ENCODE measurements at places on chromosomes 3 and 15.

DNA sequence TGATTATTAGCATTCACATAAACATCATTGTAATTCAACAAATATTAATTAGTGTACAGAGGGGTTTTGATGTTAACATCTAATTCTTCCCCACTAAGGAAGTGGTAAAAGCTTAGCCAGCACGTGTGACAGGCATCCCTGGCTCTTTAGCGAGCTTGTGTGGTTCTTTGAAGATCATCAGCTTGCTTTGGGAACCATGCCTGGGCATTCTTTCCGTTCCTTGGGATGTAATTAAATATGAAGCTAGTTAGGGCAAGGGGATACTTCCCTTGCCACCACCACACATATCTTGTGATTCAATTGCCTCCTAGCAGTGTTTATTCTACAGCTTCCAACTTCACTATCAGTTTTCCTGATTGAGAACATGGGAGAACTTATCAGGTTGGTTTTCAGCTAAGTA lies 246.5 kb downstream of the MYRIP start:
- no peak for DNase-seq

- DNase-seq: no peak
Observed at GRCh38 chr3:191707817-191708216, 246.9 kb downstream of the PYDC2 start.

DNA sequence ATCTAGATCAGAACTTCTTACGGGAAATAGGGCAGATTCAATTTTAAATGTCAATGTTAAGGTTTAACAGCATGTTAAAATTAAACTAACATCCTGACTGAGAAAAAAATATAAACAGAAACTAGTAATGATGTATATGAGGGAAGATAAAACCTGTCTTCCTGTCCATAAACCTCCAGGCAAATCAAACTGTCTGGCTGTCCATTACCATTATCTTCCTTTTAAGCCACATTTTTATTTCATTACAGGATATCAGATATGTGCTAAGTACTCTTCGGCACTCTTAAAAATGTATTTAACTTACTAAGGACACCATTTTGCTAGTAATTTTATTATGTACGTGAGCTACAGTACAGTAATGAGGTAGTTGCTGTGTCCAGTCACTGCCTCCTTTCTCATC lies 1461.7 kb upstream of the ALCAM start:
- no peak for DNase-seq

- DNase-seq: no peak
Observed at GRCh38 chr3:131883711-131884407, 151.0 kb downstream of the CPNE4 start.

- no peak for DNase-seq
Observed at GRCh38 chr3:174488527-174488926, 370.6 kb upstream of the NAALADL2 start.

DNA sequence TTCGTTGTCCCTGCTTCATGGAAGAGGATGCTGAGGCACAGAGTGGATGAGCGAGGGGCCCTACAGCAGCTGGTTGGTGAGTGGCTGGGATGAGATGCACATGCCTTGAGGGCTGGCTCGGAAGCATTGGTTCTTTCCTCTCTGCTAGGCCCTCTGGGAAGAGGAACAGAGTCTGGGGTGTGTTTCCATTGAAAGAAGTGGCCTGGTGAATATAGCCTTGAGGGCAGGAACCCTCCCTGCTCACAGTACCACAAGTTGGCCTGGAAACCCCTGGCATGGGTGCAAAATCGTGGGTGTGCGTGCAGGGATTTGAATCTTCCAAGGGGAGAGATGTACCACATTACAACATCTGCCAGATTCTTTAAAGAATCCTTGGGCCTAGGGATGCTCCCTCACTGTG lies 37.6 kb upstream of the ANKRD34C start:
- no peak for DNase-seq

GRCh38 chr3:152516216-152516615 lies 247.5 kb downstream of the MBNL1 start:
- DNase-seq: no peak
